NCI-H460 (cell line): ENCODE measurements at places on chromosomes 6 and 20. TPM values are rescaled to one million over a fixed set of nuclear protein-coding genes. Genes with fewer than 3 reads are reported as not detected.

GRCh38 chr20:50266293-50267040 lies 75.8 kb downstream of the CEBPB start:
- no peak for DNase-seq

GRCh38 chr6:25010176-25010575 lies 74.4 kb upstream of the RIPOR2 start:
- no peak for DNase-seq

GRCh38 chr6:106448000-106448426 lies 87.5 kb downstream of the CRYBG1 start:
- DNase-seq, result no peak

- no peak for DNase-seq
Measured at GRCh38 chr6:69813508-69813907, 16.7 kb upstream of the LMBRD1 start.

GRCh38 chr6:124937645-124938044 lies 24.6 kb upstream of the RNF217 start:
- DNase-seq, result no peak

GRCh38 chr6:98107801-98108200 lies 726.6 kb upstream of the POU3F2 start:
- no peak for DNase-seq

GRCh38 chr20:5544712-5545111 lies 205.5 kb upstream of the SHLD1 start:
- no peak for DNase-seq

- no peak for DNase-seq
Measured at GRCh38 chr20:14972690-14973089, 635.3 kb upstream of the FLRT3 start.

DNA sequence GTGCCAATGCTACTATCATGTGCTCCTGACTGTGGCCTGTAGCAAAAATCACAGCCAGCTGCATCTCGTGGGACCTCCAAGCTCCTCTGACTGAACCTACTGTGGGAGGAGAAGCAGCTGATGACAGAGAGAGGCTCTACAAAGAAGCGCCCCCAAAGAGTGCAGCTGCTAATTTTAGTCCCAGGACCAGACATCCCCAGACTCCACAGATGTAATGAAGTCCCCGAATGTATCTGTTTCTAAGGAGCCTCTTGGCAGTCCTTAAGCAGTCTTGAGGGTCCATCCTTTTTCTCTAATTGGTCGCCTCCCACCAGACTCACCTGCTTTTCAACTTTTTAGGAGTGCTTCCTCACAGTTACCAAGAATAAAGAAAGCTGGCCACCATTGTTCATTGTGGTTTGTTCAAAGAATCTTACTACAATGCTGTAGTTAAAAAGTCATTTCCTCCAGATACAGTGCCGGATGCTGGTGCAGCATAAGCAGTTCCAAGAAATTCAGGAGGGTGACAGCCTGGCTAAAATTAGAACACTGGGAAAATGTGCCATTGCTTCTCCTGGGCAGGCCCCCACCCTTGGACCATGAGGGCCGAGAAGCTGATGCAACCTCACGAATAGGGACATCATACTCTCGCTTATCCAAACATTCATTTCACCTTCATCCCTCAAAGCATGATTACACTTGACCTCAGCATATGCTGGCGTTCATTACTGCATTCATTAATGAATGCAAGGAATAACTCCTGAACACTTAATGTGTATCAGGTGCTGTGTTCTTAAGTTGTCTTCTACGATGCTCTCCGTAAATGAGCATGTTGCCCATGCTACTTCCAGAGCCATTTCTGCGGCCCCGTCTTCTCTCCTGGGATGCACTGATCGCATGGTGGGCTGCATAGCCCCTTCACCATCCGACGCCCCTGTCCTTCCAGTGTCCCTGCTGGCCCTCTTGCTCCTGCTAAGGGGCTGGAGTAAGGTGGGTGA lies 66.4 kb downstream of the LY86 start:
- DNase-seq, result no peak

The CST2 gene
- 0.78 TPM in 1 of 2 replicates, not detected in the other for total RNA-seq

The CCDC170 gene
- not detected in 2 replicates for total RNA-seq

The TNFRSF6B gene
- 0.10 TPM in 1 of 2 replicates, not detected in the other for total RNA-seq

The SLC17A1 gene
- not detected in 2 replicates for total RNA-seq

The KCNS1 gene
- not detected in 2 replicates for total RNA-seq

The PDYN gene
- not detected in 2 replicates for total RNA-seq
